Esophagus (tissue), 2 donors: ENCODE measurements at places on chromosomes 13 and 19. TPM values are rescaled to one million over a fixed set of nuclear protein-coding genes. Genes with fewer than 3 reads are reported as not detected.

The ACP5 gene
- polyA plus RNA-seq, result 33.9 TPM

The ZIC5 gene
- polyA plus RNA-seq, result not detected

The ACP7 gene
- polyA plus RNA-seq, result 1.6 TPM

The MEDAG gene
- polyA plus RNA-seq, result 1.7 TPM

The NPAS1 gene
- 0.56 TPM for polyA plus RNA-seq

The ZNF285 gene
- polyA plus RNA-seq, result 0.64 TPM

The ATXN8OS gene
- not detected for polyA plus RNA-seq

The PSG7 gene
- not detected for polyA plus RNA-seq

The MAMSTR gene
- polyA plus RNA-seq, result 1.6 TPM

The SLC1A6 gene
- not detected for polyA plus RNA-seq

The WDFY2 gene
- 6.9 TPM for polyA plus RNA-seq

The CEACAM7 gene
- 59.6 TPM for polyA plus RNA-seq

The ZNF677 gene
- 5.1 TPM for polyA plus RNA-seq

The NALCN gene
- 0.04 TPM for polyA plus RNA-seq
